ENCODE measurements at places on chromosomes 5 and 9.

- no peak for DNase-seq
Observed at GRCh38 chr9:128002959-128003358, 22.2 kb upstream of the EEIG1 start.

- DNase-seq, result peak; percentile 43
Observed at GRCh38 chr9:114861922-114862605, 56.2 kb upstream of the TNFSF15 start.

GRCh38 chr5:173029499-173029921 is 26.6 kb upstream of the CREBRF start:
- DNase-seq, result peak; percentile 31

DNA sequence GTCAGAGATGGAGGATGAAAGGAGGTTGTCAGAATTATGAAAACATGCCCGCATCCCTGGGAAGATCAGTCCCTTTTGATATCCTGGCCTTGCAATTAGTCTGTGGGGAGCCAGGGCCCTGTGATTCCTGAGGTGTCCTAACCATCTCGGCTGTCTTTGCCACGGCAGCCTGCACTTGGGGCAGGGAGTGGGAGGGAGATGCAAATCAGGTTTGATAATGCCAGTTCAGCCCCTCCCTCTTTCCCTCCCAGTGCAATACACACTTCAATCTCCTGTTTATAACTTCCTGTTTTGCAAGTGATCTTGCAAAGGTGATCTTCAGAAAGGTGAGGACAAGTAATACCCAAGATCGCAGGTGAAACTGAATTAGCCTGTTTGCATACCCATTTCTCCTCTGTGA is 114.0 kb upstream of the ALDH1B1 start:
- no peak for DNase-seq

- no peak for DNase-seq
Observed at GRCh38 chr9:19699756-19700155, 89.1 kb downstream of the SLC24A2 start.

- peak; percentile 75 for DNase-seq
Observed at GRCh38 chr5:164504141-164504772, 998.8 kb downstream of the MAT2B start.
